ENCODE measurements at places on chromosomes 3 and 15.

DNA sequence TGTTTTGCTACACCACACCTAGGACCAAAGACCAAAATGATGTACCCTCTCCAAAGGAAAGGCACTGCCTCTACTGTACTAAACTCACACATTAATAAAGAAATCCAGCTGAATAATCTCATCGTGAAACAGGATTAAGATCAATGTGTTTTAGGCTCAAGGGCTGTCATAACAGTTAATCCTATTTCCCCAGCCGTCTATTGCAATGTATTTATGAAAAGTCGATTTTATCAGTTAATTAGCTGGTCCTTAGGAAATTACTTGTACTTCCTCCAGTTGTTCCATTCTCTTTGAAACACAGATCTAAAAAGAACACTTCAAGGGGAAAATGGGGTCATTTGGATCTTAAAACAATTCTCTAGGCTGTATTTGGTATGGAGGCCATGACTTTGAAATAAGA is 8.5 kb downstream of the ETV5 start:
- no peak for DNase-seq

- no peak for DNase-seq
These were observed 189.3 kb downstream of the PLCH1 start for GRCh38 chr3:155555479-155556060.

GRCh38 chr3:4408958-4409357 is 58.1 kb downstream of the SUMF1 start:
- DNase-seq = peak; percentile 77

GRCh38 chr15:99593070-99593469 is 27.3 kb downstream of the MEF2A start:
- no peak for DNase-seq

- DNase-seq = no peak
These were observed 1056.8 kb downstream of the ROBO2 start for GRCh38 chr3:78096488-78097255.

DNA sequence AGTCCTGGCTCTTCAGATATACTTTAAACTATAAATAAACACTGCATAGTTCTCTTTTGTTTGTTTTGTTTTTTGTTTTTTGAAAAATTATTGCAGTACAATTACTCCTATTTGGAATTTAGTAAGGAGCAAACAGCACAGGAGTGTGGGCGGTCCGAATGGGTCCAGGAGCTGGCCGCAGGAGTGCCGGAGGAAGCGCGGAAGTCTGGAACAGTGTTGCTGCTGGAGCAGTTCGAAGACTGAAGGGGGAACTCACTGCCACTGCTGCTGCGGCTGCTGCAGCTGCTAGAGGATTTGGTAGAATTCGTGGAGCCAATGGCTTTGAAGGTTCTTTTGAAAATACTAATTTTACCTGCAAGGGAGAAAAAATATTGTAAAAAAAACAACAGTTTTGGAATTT is 329.9 kb downstream of the ZNF385D start:
- DNase-seq = no peak

DNA sequence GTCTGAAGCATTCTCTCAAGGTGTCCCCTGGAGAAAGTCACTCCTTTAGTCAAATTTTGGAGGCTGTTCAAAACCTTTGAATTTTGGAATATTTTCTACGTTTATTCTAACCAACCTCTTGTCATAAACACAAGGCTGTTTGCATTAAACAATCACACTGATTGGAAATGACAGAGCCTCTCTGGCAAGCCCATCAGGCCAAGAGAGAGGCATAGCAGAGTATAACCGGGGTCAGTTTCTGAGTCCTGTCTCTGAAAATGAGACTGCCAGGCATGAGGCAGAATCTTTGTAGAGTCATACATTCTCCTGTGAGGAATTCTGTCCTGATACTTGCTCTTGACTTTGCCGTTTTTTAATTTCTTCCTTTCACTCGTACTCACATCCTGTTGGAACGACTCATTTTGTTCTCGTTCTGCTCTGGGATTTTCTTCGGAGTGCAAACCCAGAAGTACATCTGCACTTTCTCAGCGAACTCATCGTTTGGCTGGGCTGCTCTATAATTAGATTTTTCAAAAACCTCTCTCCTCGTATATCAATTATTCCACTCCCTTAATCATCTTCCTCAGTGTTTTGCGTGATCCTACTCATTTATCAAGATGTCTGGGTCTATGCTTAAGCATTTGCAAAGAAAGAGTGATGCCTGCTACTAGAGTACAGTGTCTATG is 114.2 kb downstream of the AGBL1 start:
- peak; percentile 22 for DNase-seq

DNA sequence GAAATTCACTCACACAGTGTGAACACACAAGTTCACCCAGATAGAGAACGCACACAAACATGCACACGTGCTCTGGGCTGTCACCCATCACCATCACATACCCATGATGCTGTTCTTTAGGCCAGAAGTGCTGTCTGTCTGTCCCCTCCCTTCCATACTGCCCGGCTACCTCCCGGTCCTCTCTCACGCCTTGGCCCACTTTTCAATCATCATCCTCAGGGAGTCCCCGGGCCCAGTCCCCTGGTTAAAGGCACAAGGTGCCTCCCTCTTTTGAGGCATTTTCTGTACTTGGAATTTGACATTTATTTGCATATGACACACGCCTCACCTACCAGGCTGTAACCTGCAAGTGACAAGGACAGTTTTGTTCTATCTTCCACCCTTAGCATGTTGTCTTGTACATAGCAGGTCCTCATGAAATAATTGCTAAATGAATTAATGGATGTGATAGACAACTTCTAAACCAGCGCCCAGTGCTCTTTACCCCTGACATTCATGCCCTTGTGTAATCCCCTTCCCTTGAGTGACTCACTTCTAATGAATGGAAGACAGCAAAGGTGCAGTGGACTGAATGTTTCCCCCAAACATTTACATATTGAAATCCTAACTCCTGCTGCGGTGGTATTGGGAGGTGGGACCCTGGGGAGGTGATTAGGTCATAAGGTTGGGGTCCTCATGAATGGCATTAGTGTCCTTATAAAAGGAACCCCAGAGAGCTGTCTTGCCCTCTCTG is 73.9 kb upstream of the ADPGK start:
- DNase-seq = no peak

DNA sequence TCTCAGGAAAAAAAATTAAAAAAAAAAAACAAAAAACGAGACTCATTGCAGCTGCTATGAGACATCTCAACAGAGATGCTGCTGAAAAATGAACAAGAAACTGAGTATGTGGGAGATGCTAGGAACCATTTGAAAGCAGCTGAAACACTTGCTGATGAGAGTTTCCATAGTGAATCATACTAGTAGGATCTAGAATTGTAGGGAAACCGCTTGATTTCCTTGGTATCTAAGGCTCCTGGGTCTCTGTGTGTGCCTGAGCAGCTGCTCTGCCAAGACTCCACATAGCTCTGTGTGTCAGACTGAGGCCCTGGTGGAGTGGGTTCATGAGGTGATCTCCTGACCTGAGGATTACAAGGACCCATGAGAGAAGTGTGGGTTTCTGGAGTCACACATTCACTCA is 313.4 kb upstream of the NECTIN3 start:
- no peak for DNase-seq

DNA sequence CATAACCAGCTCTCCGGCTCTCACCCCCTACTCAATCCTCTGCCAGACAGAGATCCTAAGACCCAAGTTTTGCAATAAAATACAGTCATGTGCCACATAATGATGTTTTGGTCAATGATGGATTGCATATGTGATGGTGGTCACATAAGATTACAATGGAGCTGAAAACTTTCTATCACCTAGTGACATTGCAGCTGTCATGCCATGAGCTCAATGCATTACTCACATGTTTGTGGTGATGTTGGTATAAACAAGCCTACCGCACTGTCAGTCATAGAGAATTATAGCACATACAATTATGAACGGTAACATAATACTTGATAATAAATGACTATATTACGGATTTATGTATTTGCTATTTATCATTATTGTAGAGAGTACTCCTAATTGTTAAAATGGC is 26.9 kb upstream of the SAMMSON start:
- no peak for DNase-seq

DNA sequence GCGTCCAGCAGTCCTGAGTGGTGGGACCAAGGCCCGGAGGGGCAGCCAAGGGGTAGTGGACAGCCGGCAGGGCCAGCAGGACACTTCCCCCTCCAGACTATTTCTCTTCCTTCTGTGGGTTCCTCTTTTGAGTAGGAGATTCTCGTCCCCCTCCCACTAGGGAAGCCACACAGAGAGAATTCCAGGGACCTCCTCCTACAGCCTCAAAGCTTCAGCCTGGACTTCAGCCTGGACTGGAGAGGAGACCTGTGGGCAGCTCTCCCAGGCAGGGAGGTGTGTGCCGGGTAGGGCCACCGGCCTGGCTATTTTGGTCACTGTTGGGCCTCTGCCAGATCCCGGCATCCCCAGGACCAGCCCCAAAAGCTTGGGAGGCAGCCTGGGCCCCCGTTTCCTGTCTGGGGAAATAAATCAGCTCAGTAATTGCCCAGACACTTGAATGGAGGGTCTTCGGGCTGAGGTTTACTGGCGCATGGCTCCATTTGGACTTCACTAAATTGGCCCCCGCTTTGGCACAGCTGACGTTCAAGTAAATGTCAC is 1.3 kb downstream of the SLC6A6 start:
- peak; percentile 46 for DNase-seq

DNA sequence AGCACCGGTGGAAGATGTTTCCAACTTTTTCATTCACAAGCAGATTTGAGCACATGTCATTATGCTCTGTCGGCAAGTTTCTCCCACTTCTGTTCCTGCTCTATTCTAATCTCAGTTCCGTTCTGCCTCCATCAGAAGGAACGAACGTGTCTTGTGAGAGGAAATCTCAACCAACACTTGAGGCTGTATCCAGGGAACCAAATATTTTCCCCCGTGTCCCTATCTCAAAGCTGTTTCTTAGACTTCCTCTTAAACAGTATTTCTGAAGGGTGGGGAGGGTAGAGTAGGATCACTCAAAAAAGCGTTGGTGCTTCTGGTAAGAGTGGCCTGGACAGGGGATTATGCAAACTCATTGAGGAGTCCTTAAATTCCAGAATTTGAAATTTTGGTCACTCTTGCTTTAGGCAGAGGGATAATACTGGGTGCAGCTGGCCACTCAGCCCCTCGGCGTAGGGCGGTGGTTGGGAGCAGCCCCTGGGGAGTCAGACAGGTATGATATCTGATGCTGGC is 54.9 kb downstream of the FRMD4B start:
- no peak for DNase-seq

GRCh38 chr3:188049606-188050530 is 104.1 kb upstream of the LPP start:
- DNase-seq = no peak

DNA sequence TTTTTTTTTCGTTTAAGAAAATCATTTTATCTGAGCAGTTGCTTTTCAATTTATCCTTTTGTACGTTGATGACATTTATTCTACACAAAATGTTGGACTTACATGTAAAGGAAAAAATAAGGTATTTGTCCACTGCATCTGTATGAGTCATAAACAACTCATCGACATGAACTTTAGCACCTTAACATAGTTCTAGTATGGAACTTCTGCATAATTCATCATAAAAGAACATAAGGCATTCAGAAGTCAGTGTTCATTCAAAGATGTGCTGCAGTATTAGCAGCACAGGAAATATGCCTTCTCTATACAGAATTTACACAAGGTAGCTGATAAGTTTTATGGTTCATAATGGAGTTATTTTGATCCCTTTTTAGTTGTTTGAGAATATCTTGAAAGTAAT is 801.6 kb downstream of the CADM2 start:
- no peak for DNase-seq

DNA sequence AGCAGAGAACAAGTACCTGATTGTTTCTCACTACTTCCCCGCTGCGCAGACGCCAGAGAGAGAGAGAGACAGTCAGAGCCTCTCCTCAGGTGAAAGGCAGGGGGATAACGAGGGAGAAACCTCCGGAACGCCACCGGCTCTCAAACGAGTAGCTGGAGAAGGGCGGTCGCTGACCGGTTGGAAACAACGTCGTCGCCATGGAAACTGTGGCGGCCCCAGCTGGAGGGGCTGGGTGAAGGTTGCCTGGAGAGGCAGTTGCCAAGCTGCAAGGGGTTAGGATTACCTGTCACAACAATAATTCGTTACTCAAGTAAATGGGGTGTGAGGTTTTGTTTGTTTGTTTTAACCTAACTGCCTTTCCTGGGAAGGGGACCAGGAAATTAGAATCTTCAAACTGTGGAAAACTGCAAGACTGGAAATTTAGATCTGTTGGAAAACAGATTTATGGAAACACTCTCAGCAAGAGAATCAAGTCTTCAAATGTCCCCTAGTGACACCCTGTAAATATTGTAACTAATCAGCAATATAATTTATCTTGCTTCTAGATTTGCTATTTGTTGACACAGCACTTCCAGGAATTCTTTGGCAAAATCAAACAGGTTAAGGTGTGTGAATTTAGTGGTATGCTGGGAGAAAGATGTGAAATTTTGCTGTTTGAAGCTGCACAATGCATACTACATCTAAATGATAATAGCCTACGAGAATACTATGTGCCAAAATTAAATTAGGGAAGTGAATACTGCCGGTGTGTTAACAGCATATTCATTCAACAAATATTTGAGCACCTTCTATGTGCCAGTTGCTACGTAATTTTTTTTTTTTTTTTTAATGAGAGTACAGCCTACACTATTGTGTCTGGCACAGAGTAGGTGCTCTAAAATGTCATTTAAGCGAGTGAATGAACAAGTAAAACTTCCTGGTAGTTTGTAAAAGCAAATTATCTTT is at the start of gene DNAH12:
TSS of gene DNAH12 (minus strand) at position 164 of the 945 bp plus-strand sequence. CDS start 1,474 bp downstream, outside the sequence.
- peak; percentile 57 for DNase-seq

GRCh38 chr15:70251246-70251990 is 153.7 kb upstream of the TLE3 start:
- DNase-seq = no peak

GRCh38 chr15:46709460-46710083 is 1007.7 kb upstream of the SEMA6D start:
- no peak for DNase-seq

GRCh38 chr3:167929968-167930367 is 165.8 kb downstream of the GOLIM4 start:
- DNase-seq = no peak

GRCh38 chr3:165159760-165160421 is 36.3 kb downstream of the SLITRK3 start:
- no peak for DNase-seq

- no peak for DNase-seq
These were observed at the start of gene GABRR3 for GRCh38 chr3:98035208-98035607. Gene GABRR3 (minus strand): TSS chr3:98035315. CDS start chr3:98034987, 328 bp downstream.

- no peak for DNase-seq
These were observed 1088.6 kb downstream of the TUSC7 start for GRCh38 chr3:117798221-117798620.

GRCh38 chr3:45771831-45772230 is 24.5 kb downstream of the SLC6A20 start:
- DNase-seq = no peak

DNA sequence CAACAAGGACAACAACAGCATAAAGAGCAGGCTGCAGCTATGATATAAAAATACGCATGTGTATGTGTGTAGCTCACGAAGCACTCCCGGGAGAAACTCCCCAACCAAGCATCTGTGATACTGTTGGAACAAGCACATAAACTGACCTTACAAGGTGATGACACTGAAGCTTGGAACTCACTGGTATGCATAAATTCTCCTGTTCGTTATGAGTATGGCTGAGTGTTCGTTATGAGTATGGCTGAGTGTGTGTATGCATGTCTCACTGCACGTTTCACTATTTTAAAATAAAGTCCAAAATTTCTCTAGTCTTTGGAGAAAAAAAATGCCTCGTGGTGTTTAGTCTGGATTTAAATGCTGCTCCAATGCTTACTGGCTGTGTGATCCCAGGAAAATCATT is 256.8 kb downstream of the RORA start:
- DNase-seq = no peak
